Trophoblast cell (in vitro differentiated cells and primary cell): ENCODE measurements at places on chromosomes 12 and 14.
A peak's percentile ranks its signal among the peaks of the same experiment; 100 is the strongest.

DNA sequence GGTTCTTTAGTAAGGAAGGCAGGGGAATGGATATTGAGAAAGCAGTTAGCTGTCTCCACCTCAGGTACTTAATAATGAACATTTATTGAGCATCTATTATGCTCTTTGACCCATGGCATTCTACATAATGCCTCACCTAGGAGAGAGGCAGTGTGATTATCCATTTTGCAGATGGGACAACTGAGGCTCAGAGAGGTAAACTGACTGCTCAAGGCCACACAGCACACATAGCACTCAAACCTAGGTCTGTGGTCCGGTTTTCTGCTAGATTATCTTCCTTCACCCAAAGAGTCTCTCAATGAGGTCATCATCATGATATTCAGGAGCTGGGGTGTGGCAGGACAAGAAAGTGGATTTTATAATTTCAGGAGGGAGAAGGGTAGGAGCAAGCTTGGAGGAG lies 199.1 kb upstream of the LHX5 start:
- no peak for DNase-seq

DNA sequence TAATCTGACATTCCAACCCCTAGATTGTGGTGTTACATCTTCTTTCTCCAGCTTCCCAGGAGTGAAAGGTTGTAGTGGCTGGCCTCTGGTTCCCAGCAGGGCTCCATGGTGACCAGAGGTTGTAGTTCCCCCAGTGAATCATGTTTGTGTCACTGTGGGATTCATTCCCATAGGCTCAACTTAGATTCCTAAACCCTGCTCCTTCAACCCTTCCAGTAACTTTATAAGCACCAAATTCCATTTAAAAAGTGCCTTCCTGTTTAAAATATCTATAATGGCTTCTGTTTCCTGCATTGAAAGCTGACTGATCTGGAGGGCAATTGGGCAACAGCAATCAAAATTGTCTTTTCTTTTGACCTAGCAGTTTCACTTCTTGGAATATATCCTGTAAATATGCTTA lies 40.5 kb upstream of the TBC1D15 start:
- DNase-seq, result no peak

DNA sequence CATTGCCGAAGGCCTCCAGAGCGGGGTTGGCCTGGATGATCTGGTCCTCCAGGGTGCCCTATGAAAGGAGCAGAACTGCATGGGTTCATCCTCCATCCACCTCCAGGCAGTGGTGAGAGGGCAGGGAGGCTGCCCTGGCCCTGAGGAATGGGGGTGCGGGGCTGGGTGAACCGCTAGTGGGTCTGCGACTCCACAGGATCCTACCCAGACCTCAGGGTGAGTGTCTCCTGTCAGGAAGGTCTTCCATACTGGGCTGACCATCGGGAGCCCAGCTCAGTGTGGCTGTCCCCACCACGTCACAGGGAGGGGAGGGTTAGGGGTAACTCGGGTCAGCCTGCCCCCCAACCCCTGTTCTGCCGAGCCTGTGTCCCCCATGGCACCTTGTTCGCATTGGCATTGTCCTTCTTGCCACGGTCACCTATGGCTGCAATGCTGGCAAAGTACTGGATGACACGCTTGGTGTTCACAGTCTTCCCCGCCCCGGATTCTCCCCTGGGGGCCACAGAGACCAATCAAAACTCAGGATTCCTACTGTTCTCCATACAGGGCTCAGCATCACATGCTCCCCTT lies 3.7 kb downstream of the MYH6 start:
- DNase-seq, result no peak

DNA sequence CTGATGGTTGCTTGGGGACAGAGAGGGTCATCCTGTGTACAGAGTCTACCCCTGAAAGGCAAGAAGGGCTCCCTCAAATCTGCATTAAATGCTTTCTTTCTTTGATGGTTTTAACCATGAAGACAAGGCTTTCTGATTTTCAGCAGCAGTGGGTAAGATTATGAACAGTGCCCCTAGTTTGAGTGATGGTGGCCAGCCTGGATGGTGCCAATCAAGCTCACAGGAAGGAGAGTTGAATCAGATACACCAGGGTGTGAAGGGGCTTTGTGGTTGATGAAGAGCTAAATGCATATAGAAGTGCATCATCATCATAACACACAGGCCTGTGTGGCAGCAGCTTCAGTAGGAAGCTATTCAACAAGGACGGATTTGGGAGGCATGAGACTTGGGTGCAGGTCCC lies 5.7 kb downstream of the KRT85 start:
- no peak for DNase-seq

- no peak for DNase-seq
These were observed 219.2 kb upstream of the TBX3 start for GRCh38 chr12:114903083-114903691.

- no peak for DNase-seq
These were observed 85.3 kb downstream of the SPTSSA start for GRCh38 chr14:34376649-34377267.

DNA sequence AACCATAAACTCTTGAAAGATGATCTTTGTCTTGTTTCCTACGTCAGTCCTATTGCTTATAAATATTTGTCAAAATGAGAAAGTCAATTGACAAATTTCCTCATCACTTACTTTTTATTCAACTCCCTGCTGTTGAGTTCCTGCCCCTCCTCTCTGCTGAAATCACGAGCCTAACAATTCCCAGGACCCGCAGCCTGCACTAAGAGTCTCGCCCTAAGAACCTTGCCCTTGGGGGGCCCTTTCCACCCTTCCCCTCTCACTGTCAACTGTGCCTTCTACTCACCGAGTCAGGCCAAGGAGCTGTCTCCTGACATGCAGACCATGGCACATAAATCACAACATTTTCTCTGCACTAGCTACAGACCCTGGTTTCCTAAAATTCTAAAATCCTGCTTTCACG lies 99.0 kb downstream of the STAB2 start:
- no peak for DNase-seq

GRCh38 chr12:67078957-67079356 lies 190.2 kb upstream of the CAND1 start:
- DNase-seq, result no peak

DNA sequence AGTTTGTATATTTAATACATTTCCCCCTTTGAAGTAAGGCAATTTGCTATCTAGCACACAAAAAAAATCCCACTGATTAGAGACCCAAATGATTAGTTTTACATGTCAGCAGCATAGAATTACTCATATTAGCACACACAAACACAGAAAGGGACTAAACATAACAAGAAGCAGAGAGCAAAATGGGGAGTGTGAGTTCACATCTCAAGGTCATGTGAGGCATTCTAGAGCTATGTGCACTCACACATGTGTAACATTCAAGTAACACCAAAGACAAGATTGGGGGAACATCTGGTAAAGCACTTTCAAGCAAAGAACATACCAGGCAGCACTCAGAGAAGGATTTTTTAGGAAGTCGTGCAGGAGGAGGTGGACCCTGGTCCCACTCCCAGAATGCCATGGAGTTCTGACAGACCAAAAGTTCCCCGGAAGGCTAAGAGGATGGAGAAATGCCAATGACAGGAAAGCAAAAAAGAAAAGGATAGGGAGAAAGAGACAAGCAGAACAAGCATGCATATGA lies 105.8 kb upstream of the SINHCAF start:
- DNase-seq, result no peak

GRCh38 chr14:80017795-80018194 lies 193.5 kb downstream of the DIO2 start:
- no peak for DNase-seq

- peak; percentile 98 for DNase-seq
These were observed 6.3 kb upstream of the TPCN1 start for GRCh38 chr12:113214895-113215400.

DNA sequence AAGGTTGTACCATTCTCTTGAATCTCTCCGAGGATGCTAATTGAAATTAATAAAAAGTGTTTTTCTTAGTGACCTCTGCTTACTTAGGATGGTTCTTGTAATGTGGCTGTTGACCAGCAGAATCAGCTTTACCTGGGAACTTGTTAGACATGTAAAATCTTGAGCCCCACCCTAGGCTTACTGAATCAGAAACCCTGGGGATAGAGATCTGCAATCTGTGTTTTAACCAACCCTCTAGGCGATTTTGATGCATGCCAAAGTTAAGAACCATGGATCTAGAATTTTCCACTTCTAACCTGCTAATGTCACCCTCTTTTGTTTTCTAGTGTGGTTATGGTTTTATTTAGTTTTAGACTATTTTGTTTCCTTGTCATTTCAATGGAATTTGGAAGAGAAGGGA lies 6.5 kb downstream of the NUBPL start:
- peak; percentile 72 for DNase-seq

DNA sequence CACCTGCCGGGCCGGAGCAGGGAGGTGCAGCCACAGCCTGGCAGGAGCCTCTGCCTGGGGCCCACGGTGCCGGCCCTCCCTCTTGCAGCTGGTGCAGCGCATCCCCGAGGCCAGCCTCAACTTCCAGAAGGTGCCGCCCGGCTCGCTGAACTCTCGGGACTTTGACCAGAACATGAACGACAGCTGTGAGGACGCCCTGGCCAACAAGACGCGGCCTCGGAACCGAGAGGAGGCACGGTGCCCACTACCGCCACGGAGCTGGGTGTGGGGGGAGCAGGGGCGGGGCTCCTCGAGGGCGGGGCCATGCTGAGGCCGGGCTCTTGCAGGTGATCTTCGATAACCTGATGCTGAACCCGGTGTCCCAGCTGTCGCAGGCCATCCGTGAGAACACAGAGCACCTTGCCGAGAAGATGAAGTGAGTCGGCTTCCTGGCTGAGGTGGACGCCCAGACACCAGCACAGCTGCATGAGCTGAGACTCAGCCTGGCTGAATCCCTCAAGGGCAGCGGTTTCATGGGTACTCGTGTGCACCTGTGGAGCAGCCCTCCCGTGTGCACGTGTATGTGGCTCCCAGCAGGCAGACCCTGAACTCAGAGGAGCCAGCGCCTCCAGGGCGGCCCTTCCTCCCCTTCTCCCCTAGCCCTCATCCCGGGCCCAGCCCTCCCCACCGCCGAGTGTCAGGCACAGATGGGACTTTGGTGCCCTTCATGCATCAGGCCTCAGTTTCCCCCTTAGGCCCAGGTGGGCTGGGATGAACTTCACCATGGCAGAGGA lies 28.6 kb downstream of the CEP170B start:
- no peak for DNase-seq

GRCh38 chr12:111259231-111259630 lies 109.7 kb downstream of the PHETA1 start:
- DNase-seq, result no peak

- peak; percentile 60 for DNase-seq
These were observed 94.4 kb upstream of the PLEKHG7 start for GRCh38 chr12:92608151-92609091.
